Thoracic aorta (tissue), 2 donors: ENCODE measurements at places on chromosomes 5 and 9. TPM values are rescaled to one million over a fixed set of nuclear protein-coding genes. Genes with fewer than 3 reads are reported as not detected.

The TSSK1B gene
- total RNA-seq: not detected

The TRIM7 gene
- total RNA-seq: 11.4 TPM

The SPATA31A3 gene
- not detected for total RNA-seq

The CDX1 gene
- not detected for total RNA-seq

The LCN15 gene
- not detected for total RNA-seq

The C9 gene
- total RNA-seq: not detected

The CYSRT1 gene
- not detected for total RNA-seq

The SLC45A2 gene
- not detected for total RNA-seq

The FGF10 gene
- 8.8 TPM for total RNA-seq

The SV2C gene
- 0.14 TPM for total RNA-seq

The PCDHGA8 gene
- total RNA-seq: 7.5 TPM

The FAM120A gene
- total RNA-seq: 87.8 TPM

The TAF11L5 gene
- not detected for total RNA-seq

The DCAF12 gene
- total RNA-seq: 14.9 TPM

The SCGB3A1 gene
- not detected for total RNA-seq

The ZNF346 gene
- 22.9 TPM for total RNA-seq

The RNF130 gene
- total RNA-seq: 83.9 TPM

The CFAP77 gene
- not detected for total RNA-seq

The CTNNAL1 gene
- total RNA-seq: 45.0 TPM

The UNC5A gene
- not detected for total RNA-seq

The SPINK13 gene
- not detected for total RNA-seq

The FOXI1 gene
- total RNA-seq: not detected

The CA9 gene
- total RNA-seq: 10.7 TPM

The PCDHGA12 gene
- 26.0 TPM for total RNA-seq

The LHFPL2 gene
- 30.1 TPM for total RNA-seq

The QRFP gene
- not detected for total RNA-seq

The SPTLC1 gene
- total RNA-seq: 45.6 TPM

The WDR41 gene
- total RNA-seq: 129 TPM

The PCDHGA1 gene
- 0.41 TPM for total RNA-seq

The DMRTA1 gene
- total RNA-seq: not detected

The MAMDC4 gene
- total RNA-seq: 1.8 TPM

The TIMD4 gene
- 7.6 TPM for total RNA-seq

The GRIA1 gene
- 12.4 TPM for total RNA-seq

The SH3PXD2B gene
- 31.4 TPM for total RNA-seq

The PAEP gene
- total RNA-seq: not detected

The GARNL3 gene
- 63.4 TPM for total RNA-seq

The ZNF454 gene
- total RNA-seq: 8.2 TPM

The TAF11L2 gene
- total RNA-seq: not detected

The FGF1 gene
- total RNA-seq: 56.7 TPM

The MYOT gene
- 16.3 TPM for total RNA-seq

The NAIP gene
- 49.2 TPM for total RNA-seq

The PARP8 gene
- 27.5 TPM for total RNA-seq

The FYB1 gene
- 12.9 TPM for total RNA-seq

The IFNA21 gene
- not detected for total RNA-seq

The TAF11L4 gene
- not detected for total RNA-seq

The GOLGA1 gene
- total RNA-seq: 11.6 TPM

The LMAN2 gene
- total RNA-seq: 167 TPM
